Renal cortical epithelial cell (primary cell): ENCODE measurements at places on chromosomes 3 and 15.
A peak's percentile ranks its signal among the peaks of the same experiment; 100 is the strongest.

DNA sequence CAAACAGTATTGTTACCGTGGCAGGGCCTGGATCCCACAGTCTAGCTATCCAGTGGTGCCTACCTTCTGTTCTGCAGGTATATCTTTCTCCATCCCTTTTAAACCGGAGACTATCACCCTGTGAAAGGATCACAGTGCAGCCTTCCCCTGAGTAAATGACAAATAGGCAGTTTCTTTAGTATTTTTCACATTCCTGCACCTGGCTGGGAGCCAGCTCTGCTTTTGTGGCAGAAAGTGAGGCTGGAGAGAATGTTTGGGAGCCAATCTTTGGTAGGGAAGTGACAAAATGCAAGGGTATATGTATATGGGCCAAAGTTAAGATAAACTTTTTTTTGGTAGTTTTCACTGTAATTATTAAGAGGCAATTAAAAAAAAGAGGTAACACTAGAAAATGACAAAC is 54.8 kb downstream of the ARHGEF26 start:
- DNase-seq = no peak

DNA sequence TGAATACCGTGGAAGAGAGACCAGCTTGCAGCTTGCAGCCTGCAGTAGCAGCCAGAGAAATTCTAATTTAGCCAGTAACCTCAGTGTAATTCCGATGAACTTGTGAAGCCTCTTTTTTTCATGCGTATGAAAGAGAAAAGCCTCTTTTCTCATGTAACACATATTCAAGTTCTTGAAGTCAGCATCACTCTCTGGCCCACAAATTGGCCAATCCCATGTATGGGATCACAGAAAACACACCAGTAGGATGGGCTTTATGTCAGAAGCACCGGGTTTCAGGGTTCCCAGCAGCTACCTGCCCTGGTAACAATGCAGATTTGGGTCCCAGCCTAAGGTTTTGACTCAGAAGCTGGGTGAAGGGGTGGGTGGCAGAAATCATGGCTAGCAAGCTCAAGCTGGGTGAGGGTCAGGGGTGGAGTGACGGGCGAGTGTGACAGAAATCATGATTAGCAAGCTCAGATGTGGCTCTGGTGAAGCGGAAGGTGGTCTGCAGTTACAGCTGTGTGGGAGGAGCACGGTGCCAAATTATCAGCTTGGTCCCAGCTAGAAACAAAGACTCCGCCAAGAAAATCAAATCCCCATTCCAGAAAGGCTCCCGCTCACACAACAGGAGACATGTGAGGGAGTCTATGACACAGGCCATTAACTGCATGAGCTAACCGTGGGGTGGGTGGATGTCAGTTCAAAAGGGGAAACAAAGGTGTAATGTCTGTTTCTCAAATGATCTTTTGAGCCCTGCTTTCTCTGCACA is 86.6 kb downstream of the SNRK start:
- peak; percentile 11 for DNase-seq

DNA sequence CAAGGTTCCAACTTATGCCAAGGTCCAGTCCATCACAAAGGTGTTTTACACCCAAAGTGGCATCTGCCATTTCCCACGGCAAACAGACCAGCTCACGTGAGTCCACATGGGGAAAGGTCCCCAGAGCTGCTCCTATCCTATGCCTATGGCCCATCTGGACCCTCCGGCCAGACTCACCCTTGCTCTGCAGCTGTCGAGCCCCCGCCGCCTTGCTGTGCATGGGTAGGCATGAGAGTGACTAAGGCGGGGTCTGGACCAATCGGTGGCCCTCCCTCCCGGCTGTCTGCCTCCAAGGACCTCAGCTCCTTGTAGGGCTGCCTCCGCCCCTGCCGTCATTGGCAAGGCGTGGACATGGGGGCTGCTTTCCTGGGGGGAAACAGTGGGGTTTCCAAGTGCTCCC is 26.9 kb downstream of the DNASE1L3 start:
- no peak for DNase-seq

- no peak for DNase-seq
These were observed 38.7 kb upstream of the MAGEF1 start for GRCh38 chr3:184750349-184751083.

DNA sequence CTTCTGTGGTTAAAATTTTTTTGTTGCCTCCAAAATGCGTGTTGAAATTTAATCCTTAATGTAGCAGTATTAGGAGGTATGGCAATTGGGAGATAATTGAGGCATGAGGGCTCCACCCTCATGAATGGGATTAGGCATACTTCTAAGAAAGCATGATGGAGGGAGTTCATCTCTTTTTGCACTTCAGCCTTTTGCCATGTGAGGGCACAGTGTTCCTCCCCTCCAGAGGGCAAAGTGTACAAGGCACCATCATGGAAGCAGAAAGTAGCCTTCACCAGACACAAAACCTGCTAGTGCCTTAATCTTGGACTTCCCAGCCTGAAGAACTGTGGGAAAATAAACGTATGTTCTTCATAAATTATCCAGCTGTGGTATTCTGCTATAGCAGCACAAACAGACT is 429.5 kb downstream of the ZIC1 start:
- DNase-seq = peak; percentile 36

- no peak for DNase-seq
These were observed 31.2 kb downstream of the C3orf20 start for GRCh38 chr3:14706096-14706495.
